NCI-H2081 (cell line): ENCODE measurements at places on chromosomes 2 and 18.

DNA sequence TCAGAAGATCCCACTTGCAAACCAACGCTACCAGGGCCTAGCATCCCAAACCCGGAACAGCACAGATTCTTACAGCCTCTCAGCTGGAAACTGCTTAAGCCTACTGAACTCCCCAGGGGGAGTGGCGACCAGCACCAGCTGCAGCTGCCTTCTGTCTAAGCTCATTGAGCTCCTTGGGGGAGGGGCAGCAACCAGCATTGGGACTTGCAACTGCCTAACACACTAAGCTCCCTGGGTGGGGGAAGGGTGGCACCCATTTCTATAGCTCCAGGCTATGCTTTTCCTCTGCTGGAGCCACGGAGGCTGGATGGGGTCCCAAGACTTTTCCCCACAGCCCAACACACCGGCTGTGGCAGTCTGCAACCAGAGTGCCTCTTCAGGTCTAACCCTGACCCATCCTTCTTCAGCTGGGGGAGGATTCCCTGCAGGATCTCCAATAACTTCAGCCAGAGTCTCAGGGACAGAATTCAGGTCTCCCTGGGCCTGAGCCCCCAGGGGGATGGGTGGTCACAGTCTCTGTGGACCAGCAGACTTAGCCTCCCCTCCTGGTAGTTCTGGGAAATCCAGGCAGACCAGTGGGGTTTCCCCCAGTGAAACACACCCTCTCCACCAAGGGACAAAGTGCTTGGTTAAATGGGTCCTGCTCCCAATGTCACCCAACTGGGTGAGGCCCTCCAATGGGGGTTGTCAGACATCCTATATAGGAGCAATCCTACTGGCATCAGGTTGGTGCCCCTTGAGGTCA is 45.9 kb upstream of the ITGA4 start:
- peak; percentile 71 for DNase-seq

- no peak for DNase-seq
Measured at GRCh38 chr18:49472459-49472858, 12.0 kb upstream of the DYM start.

GRCh38 chr2:184338771-184339170 is 259.6 kb upstream of the ZNF804A start:
- no peak for DNase-seq

- DNase-seq = no peak
Measured at GRCh38 chr2:233407771-233408181, 53.5 kb downstream of the DGKD start.

DNA sequence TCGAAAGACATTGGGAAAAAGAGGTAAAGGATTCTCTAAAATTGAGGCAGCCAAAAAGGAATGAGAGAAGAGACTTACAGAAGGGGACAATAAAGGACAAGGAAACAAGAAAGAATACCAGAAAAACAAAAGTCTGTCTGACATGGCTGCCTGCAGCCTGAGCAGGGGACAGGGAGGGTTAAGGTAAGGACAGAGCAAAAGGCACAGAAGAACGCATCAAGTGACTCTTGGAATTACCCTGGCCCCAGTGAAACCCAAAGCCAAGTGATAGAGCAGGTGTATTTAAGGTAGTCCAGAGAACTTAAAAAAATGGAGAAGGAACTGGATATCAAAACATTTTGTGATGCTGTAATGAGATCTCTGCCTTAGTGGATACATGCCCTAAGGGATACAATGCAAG is 47.1 kb upstream of the XIRP2 start:
- DNase-seq = no peak

DNA sequence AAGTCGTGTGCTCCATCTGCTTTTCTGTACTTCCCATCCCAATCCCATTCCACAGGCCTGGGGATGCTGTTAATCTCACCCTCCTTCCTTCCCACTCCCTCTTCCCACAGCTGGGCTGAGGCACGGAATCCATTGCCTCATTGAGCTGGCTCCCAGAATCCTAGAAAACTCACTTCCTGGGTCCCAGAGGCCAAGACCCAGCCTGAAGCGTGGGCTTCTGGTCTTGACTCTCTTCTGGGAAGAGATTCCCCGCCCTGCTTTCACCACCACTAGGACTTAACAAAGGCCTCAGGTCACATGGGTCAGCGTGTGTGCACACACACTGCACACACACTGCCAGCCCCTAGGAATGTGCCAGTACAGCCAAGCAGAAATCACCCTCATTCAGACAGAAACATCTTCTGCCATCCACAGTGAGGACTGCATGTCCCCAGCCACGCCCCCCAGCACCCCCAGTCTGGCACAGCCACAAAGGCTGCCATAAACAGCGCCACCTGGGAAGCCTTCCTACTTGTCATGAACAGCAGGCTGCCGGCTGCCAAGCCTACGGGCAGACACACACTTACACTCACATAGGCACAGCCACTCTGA is 165.8 kb downstream of the TNS1 start:
- DNase-seq = no peak

GRCh38 chr2:112811841-112812306 is 24.7 kb downstream of the IL1B start:
- DNase-seq = no peak

GRCh38 chr18:35584735-35585134 is 3.2 kb downstream of the GALNT1 start:
- no peak for DNase-seq

GRCh38 chr2:123720760-123721159 is 304.3 kb upstream of the CNTNAP5 start:
- DNase-seq = peak; percentile 75

- no peak for DNase-seq
Measured at GRCh38 chr2:161609930-161610329, 14.3 kb upstream of the SLC4A10 start.

DNA sequence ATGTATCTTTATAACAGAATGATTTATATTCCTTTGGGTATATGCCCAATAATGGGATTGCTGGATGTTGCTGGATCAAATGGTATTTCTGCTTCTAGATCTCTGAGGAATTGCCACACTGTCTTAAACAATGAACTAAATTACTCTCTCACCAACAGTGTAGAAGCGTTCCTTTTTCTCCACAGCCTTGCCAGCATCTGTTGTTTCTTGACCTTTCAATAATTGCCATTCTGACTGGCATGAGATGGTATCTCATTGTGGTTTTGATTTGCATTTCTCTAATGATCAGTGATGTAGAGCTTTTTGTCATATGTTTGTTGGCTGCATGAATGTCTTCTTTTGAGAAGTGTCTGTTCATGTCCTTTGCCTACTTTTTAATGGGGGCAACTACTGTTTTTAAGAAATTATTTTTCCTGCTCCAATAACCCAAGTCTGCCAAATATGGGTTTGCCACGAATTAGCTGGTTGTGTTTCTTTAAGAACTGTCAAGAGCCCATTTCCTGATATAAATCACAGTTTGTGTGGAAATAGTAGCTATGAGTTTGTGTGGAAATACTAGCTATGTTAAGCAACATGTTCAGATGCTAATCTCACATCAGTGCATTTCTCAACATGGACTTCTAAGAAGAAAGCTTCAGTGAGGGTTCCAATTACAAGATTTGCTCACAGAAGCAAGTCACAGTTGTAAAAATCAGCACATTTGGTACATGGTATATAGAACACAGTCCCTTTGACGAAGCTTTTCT is 259.4 kb downstream of the ANAPC1 start:
- DNase-seq = no peak

DNA sequence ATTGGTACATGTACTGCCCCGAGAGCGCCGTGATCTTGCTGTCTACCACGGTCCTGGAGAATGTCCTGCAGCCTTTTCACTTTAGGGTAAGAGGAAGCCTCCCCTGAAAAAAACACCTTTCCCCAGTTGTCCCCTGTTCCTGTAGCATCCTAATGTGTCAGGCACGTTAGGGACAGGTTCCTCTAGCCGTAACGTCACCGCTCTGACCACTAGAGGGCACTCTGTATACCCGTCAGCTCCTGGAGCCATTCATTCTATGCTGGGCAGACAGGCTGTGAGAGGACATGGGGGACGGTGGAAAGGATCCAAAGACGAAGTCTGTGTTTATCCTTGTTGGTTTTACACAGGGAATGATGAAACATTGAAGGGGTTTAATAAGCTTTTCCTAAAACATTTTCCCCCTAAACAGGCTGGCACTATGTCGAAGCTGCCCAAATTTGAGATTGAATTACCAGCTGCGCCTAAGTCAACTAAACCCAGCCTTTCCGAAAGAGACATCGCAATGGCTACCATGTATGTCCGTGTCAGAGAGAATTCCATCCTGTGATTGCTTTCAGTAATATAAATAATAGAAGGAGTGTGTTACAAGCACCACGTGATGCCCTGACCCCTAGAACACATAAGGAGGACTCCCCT is 12.7 kb downstream of the RMC1 start:
- peak; percentile 73 for DNase-seq

DNA sequence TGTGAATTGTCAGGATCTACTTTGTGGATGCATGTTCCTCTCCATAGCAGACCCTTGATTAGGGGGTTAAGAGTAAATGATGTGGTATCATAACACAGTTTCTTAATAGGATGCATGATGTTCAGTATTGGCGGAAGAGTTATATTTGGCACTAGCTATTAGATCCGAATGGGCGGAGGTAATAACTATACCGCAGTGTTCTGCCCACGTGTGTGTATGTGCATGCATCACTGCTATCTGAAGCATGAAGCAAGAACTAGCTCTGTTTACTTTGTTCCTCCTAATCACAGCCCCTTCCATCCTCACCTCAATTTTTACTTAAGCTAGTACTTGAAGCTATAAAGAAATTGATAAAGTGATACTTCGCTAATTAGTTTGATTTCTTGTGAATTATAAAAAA is 159.6 kb upstream of the NOSTRIN start:
- DNase-seq = no peak

- no peak for DNase-seq
Measured at GRCh38 chr2:203484266-203485112, 50.6 kb downstream of the RAPH1 start.
